ENCODE measurements at places on chromosomes 4 and X.

DNA sequence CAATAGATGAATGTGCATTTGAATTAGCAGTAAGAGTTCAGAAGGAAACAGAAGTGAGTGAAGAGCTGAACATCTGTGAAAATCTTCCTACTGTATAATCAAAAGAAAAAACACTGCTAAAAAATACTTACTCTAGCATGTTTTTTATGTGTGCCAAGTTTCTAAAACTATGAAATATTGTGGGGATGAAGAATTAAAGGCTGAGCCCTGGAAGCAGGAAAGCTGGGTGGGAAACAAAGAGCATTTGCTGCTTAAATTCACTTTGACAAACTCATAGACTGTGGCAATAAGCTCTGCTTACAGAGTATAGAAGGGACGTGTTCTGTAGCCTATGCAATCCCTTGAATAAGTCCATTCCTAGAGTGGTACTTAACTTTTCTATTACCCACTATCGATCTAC, 261.7 kb downstream of the ANKRD50 start:
- DNase-seq: no peak

- DNase-seq: no peak
Observed at GRCh38 chr4:153652051-153652784, 31.9 kb upstream of the TLR2 start.

DNA sequence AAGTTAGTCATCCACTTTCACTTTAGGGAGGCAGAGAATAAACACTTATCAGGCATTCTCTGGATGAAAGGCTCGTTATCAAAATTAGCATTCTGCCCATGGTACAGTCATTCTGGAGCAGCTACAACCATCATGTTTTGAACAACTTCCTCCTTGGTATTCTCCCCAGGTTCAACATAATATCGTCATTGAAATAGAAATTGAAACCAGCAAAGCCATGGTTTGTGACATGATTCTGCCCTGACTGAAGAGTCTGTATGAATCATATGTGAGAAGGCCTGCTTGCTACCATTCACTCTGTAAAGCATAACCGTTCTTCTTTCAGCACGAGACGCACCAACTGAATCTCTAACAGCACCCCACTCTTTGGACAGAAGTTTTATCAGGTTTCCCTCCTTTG, 127.5 kb upstream of the RADX start:
- no peak for DNase-seq

- DNase-seq: no peak
Observed at GRCh38 chrX:46757052-46757451, 1.9 kb downstream of the SLC9A7 start.

DNA sequence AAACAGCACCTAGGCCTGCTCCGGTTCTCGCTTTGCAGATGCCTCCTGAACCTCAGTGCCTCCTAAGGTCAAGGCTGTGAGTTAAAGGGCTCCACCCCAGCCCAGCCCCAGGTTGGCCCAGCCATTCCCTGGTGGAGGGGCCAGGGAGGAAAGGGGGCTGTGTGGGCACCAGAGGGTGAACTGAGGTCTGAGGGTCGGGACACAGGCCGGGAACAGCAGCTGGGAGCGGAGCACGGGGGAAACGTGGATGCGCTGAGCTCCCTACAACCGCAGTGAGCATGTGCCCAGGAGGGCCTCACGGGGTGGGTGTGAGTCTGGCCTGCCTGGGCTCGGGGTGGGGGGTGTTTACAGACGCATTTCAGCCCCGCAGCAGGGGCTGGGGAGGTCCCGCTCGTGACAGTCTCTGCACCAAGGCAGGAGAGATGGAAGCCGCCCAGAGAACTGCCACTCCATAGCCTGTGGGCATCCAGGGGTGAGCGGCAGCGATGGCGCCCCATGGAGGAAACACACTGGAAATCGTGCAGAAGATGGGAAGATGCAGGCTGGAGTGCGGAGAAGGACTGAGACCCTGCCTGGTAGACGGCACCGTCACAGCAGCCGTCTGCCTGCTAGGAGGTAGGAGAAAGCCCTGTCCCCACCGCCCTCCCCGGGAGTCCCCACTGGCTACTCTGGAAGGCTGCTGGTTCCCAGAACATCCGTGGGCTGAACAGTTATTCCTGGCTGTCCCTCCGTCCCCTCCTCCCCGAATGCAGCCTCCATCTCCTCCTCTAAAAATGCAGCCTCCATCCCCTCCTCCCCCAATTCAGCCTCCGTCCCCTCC, 9.9 kb upstream of the SLC25A6 start:
- no peak for DNase-seq

GRCh38 chr4:148090503-148091476, 351.4 kb downstream of the NR3C2 start:
- DNase-seq: no peak

DNA sequence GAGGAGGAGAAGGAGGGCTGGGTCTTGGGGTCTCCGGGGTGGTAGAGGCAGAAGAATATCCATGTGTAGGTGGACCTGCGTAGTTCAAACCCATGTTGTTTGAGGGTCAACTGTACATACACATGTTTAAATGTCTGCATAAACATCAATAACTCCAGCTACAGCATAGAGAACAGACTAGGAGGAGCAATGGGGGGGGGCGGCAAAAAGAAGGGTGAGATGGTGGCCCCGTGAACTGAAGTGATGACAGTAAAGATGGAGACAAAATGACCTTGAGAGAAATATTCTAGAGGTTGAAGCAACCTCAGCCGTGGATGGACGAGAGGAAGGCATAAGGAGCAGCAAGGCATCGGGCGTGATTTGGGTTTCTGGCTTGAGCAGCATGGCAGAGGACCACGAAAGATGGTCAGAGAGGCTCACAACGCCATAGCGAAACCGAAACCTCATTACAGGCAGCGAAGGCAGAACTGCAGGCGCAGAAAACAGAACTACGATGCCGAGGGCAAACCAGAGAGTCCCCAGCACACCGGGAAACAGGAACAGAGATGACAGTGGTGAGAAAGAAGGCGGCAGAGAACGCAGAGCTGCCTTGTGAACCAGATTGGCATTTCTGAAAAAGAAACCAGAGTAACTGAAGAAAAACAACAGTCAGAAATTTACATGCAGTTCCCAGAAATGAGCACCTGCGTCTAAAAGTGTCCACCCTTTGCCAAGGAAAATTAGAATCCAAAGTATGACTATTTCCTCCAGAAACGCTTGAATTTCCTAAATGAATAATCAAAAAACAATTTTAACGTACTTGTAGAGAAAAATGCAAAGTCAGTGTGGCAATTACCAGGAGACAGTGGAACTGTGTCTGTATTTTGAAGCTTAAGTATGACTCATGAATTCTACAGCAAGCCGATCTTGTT, 50.3 kb upstream of the ENPP6 start:
- DNase-seq: no peak

DNA sequence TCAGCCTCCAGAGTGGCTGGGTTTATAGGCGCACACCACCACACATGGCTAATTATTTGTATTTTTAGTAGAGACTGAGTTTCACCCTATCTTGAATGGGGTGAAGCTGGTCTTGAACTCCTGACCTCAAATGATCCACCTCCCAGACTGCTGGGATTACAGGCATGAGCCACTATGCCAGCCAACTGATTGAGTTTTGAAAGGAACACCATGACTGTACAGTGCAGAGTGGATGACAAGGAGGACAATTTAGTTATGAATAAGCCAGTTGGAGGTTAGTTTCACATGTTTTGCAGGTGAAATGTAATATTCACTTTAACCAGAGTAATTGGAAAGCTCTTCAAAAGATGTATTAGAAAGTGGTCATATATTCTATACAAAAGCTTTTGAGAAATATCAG, 60.8 kb downstream of the PCDH18 start:
- no peak for DNase-seq

DNA sequence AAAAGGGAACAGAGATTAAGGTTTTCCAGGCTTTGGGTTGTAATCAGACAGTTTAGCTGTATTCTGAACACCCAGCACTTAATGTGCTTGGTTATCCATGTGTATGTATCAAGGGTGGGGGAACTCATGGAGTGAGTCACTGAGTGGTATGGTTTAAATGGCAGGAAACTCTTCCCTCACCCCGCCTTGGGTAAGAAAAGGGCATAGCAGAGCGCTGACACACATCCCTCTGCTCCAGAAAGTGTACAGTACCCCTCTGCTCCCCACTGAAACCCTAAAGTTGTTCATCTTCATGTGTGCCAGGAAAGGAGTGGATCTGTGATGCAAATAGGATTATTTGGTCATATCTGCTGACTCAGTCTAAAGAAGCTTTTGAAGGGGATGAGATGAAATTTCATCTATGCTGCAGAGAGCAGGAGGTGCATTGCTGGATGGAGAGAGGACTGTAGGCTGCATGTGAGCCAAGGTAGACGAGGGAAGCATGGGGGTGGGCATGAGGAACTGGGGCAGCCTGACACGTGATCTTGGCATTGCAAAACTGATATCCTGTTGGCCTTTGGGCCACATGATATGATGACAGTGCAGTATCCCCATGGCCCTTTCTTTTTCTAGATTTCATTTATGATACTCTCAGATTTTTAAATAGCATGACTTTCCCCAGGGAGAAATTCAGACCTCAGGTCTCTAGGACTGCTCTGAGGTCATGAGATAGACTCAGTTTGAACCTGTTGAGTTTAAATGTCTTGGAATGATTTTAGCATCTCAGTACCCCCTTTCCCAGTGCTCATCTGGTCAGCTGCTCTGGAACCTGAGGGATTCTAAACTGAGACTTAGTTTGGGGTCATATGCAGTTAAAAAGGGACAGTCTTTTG, 84.8 kb downstream of the TMEM164 start:
- DNase-seq: no peak

- DNase-seq: no peak
Observed at GRCh38 chr4:74654230-74654681, 140.1 kb downstream of the BTC start.
